Muscle of leg (tissue), 16 donors: ENCODE measurements at places on chromosomes 5 and 9. TPM values are rescaled to one million over a fixed set of nuclear protein-coding genes. Genes with fewer than 3 reads are reported as not detected.

DNA sequence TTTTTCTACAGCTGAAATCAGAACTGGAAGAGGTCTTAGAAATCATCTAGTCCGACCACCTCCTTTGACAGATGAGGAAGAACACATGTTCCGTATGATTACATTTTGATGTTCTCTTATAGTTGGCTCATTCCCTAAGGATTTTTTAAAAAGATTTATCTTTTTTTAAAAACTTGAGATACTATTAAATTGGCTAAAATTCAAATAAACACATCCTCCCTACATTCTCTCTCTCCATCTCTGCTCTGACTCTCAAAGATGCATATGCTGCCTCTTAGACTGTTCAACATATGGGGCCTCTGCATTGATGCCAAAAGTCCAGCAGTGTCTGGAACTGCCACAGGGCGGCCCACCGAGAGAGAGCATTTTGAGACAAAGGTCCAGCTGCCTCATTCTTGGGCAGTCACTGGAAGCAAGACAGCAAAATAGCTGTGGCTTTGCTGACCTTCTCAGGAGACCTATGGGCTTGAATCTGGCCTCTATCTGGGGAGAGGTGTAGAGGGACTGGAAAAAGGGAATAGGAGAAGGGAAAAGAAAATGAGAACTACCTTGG, 12.8 kb upstream of the TSSK1B start:
- peak; percentile 41 for DNase-seq

DNA sequence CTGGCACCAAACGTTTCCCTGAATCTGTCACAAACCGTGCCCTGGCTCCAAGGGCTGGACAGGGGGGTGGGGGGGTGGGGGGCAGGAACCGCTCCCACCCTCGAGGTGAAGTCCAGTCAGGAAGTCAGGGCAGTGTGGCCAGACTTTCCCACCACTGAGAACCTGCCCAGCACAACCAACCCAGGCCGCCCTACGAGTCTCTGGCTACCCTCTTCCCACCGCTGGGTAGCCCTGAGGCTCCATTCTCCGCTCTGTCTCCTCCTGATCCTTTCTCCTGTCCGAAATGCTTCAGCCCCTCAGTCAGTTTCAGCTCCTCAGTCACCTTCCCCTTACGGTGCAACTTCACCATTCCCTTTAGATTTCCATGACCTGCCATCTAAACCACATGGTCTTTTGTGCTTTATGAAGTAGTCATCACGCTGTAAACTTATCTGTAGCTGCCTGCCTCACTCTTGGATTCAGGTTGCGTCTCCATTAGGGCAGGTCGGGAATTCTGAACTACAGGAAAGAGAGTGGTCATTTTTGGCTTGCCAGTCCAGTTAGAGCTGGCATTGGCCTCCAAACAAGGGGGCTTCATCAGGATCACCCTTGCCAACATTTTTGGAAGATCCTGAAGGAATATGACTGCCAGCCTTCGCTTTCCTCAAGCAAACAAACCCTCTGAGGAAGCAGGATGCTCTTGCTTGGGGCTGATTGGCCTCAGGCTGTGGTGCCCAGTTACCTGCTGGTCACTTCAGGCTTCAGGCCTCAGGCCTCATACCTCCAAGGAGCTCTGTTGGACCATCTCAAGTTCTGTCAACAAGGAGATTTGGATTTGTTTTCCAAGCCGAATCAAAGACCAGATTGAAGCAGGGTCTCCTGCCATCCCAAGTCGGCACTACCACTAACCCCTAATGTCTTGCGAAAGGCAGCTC, 794 bp upstream of the DCAF12 start:
- DNase-seq: no peak

DNA sequence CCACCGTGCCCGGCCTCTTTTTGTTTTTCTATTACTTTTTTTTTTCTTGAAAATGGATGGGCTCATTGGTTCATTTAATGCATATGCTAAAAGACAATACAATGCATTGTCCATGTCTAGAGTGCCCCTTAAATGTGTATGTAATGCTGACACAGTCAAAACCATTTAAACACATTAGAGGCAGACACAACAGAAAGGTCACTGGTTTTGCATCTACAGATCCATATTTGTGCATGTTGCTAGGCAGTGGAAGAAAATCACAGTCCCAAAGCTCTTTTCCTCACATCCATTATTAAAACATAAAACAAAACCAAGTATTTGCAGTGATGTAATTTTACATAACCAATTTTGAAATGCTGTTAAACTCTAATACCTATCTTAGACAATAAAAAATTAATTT, 389.0 kb downstream of the TAF11L14 start:
- DNase-seq: peak; percentile 74

- no peak for DNase-seq
These were observed 28.1 kb downstream of the NIPBL start for GRCh38 chr5:36904677-36905076.

GRCh38 chr9:106304401-106304920, 558.5 kb upstream of the ZNF462 start:
- DNase-seq: peak; percentile 77

GRCh38 chr9:89555036-89555415, 49.8 kb upstream of the GADD45G start:
- no peak for DNase-seq

Gene NUP214
- 21.2 TPM for total RNA-seq

Gene C9orf152
- total RNA-seq: not detected

Gene RELL2
- 0.18 TPM for total RNA-seq
